ENCODE measurements at places on chromosomes 1 and 21. TPM values are rescaled to one million over a fixed set of nuclear protein-coding genes. Genes with fewer than 3 reads are reported as not detected.

RIPK4 gene
- total RNA-seq = 1.8 TPM

TACSTD2 gene
- 3.0 TPM for total RNA-seq

MRAP gene
- not detected for total RNA-seq

CD1E gene
- total RNA-seq = not detected

SELENON gene
- 67.0 TPM for total RNA-seq

HOOK1 gene
- 1.7 TPM for total RNA-seq

PIP5K1A gene
- 104 TPM for total RNA-seq

FCRL1 gene
- total RNA-seq = not detected

MYCL gene
- 3.3 TPM for total RNA-seq

PBX1 gene
- total RNA-seq = 37.2 TPM

- H3K4me1 ChIP-seq = peaks cover 3% of the 10 kb centered on the region
- H3K27ac ChIP-seq = no peak overlapping the region
- no peak for DNase-seq
- no peaks in the 10 kb centered on the region for H3K36me3 ChIP-seq
These were observed 7.1 kb downstream of the SMPDL3B start for GRCh38 chr1:27941671-27942540.

DNA sequence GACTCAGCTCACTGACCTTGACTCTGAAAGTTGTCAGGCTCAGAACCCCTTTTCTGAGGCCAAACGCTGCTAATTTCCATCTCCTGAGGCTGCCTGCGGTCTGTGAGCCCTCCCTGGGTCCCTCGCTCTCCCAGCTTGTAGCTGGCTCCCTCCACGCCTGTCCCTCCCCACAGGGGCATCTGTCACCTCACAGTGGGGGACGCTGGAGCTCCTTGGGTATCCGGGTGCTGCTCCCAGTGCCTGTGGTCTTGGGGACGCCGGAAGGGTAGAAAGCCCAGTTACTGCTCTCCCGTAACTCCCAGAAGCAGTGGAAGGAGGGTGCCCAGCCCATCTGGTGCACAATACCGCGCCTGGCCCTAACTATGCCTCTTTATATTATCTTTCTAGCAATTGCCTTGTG lies 13.0 kb upstream of the MMEL1 start:
- no peak overlapping the region for H3K4me3 ChIP-seq
- peaks cover 7% of the 10 kb centered on the region for H3K4me1 ChIP-seq
- DNase-seq = no peak
- H3K36me3 ChIP-seq = no peaks in the 10 kb centered on the region
- H3K27me3 ChIP-seq = no peaks in the 10 kb centered on the region

- peaks cover 2% of the 10 kb centered on the region for H3K27me3 ChIP-seq
- H3K27ac ChIP-seq = no peak overlapping the region
- no peaks in the 10 kb centered on the region for H3K36me3 ChIP-seq
- no peak for DNase-seq
These were observed 29.6 kb downstream of the NHLH2 start for GRCh38 chr1:115811140-115811828.

GRCh38 chr1:246306415-246307037 lies 200.6 kb downstream of the SMYD3 start:
- H3K27me3 ChIP-seq = no peaks in the 10 kb centered on the region
- no peak overlapping the region for H3K4me3 ChIP-seq
- H3K4me1 ChIP-seq = peaks cover 6% of the 10 kb centered on the region
- no peak overlapping the region for H3K27ac ChIP-seq
- H3K36me3 ChIP-seq = no peaks in the 10 kb centered on the region

GRCh38 chr1:19239876-19240275 lies 11.4 kb downstream of the EMC1 start:
- no peaks in the 10 kb centered on the region for H3K4me1 ChIP-seq
- H3K4me3 ChIP-seq = no peak overlapping the region
- no peaks in the 10 kb centered on the region for H3K27me3 ChIP-seq
- H3K27ac ChIP-seq = no peak overlapping the region
- H3K36me3 ChIP-seq = peaks cover 65% of the 10 kb centered on the region
- no peak for DNase-seq

- no peak overlapping the region for H3K27ac ChIP-seq
- no peak overlapping the region for H3K4me3 ChIP-seq
- H3K36me3 ChIP-seq = no peaks in the 10 kb centered on the region
- H3K27me3 ChIP-seq = no peaks in the 10 kb centered on the region
- no peak for DNase-seq
These were observed 426.6 kb upstream of the ESRRG start for GRCh38 chr1:217149791-217150190.

DNA sequence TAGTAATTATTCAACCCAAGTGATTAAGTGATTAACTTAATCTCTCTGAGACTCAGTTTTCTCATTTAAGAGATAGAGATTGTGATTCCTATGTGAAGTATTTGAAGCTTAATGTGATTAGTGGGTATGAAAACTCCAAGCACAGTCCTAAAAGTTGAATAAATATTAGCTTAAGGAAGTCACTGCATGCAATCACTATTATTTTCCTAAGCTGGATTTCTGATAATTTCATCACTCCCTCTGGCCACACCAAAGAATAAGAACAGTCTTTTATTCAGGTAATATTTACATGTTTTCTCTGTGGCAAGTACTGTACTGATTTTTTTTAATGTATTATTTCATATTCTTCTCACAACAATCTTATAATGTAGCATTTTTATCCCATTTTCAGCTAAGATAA lies 31.1 kb downstream of the CD55 start:
- H3K27me3 ChIP-seq = no peaks in the 10 kb centered on the region
- H3K36me3 ChIP-seq = no peaks in the 10 kb centered on the region
- no peak for DNase-seq
- no peak overlapping the region for H3K4me3 ChIP-seq
- no peaks in the 10 kb centered on the region for H3K4me1 ChIP-seq
- H3K27ac ChIP-seq = no peak overlapping the region

- H3K27ac ChIP-seq = no peak overlapping the region
- no peak for DNase-seq
- H3K27me3 ChIP-seq = no peaks in the 10 kb centered on the region
- H3K4me3 ChIP-seq = no peak overlapping the region
These were observed 35.9 kb upstream of the SLC45A1 start for GRCh38 chr1:8281843-8282509.

DNA sequence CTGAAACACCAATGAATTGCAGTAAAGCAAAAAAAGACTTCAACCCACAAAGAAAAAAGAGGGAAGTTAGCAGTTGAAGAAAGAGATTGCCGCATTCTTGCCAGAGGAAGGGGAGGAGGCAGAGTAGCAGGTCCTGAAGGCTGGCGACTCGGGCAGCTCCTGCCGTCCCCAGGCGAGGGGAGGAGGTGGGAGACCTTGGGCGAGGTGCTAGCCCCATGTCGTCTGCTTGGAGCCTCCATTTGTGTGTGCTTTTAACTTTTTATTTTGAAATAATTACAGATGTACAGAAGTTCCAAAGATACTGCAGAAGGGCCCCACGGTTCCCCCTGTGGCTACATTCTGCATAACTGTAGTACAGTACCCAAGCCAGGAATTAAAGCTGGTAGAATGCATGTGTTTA lies 6.7 kb downstream of the TRPM2 start:
- no peak overlapping the region for H3K4me3 ChIP-seq
- H3K36me3 ChIP-seq = no peaks in the 10 kb centered on the region
- DNase-seq = no peak
- no peaks in the 10 kb centered on the region for H3K27me3 ChIP-seq

DNA sequence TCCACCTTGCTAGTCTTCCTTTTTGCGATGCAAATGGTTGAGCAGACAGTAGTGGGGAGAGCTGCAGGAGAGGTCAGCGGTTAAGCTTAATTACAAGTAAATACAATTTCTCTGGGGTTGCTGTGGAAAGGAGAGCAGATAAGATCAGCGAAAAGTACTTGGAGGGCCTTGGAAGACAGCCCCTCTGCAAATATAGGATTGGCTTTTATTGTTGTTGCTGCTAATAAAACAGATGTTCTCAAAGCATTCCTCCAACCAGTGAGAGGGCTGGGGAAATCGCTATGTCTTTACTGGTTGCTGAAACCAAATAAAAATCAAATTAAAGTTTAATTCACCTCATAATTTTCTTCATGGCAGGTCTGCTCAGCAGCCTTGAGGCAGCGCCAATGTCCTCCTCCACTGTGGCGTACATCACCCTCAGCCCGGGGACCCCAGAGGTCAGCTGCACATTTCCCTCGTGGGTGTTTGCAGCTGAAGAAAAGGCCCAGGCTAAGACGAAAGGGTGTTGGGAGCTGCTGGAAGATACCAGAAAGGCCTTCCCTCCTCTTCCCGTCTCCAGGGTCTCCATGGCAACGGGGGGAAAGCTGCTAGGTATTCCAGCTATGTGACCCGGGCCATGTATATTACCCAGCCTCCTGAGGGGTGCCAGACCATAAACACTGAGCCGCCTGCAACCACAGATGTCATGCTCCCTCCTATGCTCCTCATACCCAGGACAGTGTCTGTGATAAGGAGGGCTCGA lies 54.6 kb upstream of the POU2F1 start:
- no peak overlapping the region for H3K27ac ChIP-seq
- peak; percentile 59 for DNase-seq
- H3K36me3 ChIP-seq = no peaks in the 10 kb centered on the region
- no peak overlapping the region for H3K4me3 ChIP-seq
- H3K4me1 ChIP-seq = peaks cover 11% of the 10 kb centered on the region
- no peaks in the 10 kb centered on the region for H3K27me3 ChIP-seq

- no peak overlapping the region for H3K27ac ChIP-seq
- no peaks in the 10 kb centered on the region for H3K36me3 ChIP-seq
- H3K4me1 ChIP-seq = no peaks in the 10 kb centered on the region
- no peaks in the 10 kb centered on the region for H3K27me3 ChIP-seq
These were observed 106.4 kb downstream of the TRABD2B start for GRCh38 chr1:47890779-47891178.

GRCh38 chr1:227213426-227213825 lies 104.9 kb downstream of the CDC42BPA start:
- DNase-seq = no peak
- H3K4me3 ChIP-seq = no peak overlapping the region
- H3K4me1 ChIP-seq = no peaks in the 10 kb centered on the region

GRCh38 chr21:39084979-39085729 lies 98.1 kb downstream of the PSMG1 start:
- peaks cover 34% of the 10 kb centered on the region for H3K27me3 ChIP-seq
- DNase-seq = no peak
- H3K4me1 ChIP-seq = peaks cover 10% of the 10 kb centered on the region
- no peak overlapping the region for H3K27ac ChIP-seq
- no peak overlapping the region for H3K4me3 ChIP-seq

GRCh38 chr21:37074546-37074945 lies 1.5 kb downstream of the TTC3 start:
- no peak for DNase-seq
- peaks cover 14% of the 10 kb centered on the region for H3K4me1 ChIP-seq
- no peaks in the 10 kb centered on the region for H3K27me3 ChIP-seq
- peak overlapping the region; percentile 94 for H3K27ac ChIP-seq
- peak overlapping the region; percentile 95 for H3K4me3 ChIP-seq
- H3K36me3 ChIP-seq = no peaks in the 10 kb centered on the region

- H3K36me3 ChIP-seq = no peaks in the 10 kb centered on the region
- no peak overlapping the region for H3K4me3 ChIP-seq
- DNase-seq = no peak
These were observed 70.7 kb upstream of the DAB1 start for GRCh38 chr1:57494530-57495079.

DNA sequence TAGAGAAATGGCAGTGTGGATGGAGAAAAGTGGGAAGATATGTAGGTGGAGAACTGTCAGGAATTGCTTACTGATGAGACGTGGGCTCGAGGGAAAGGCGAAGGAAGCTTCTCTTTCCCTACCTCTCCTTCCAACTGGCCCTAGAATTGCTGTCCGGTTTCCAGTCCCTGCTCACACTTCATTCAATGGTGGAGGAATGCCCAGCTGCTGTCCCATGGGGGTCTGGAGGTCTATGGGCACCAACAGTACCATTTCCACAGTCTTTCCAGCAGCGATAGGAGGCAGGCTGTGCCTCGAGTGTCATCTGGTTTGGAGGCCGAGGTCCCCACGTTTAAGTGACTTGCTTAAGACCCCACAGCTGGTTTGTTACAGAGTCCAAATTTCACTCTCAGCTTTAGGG lies 31.5 kb upstream of the CD1D start:
- H3K27ac ChIP-seq = no peak overlapping the region
- peak overlapping the region; percentile 52 for H3K4me3 ChIP-seq
- no peaks in the 10 kb centered on the region for H3K36me3 ChIP-seq
- peaks cover 10% of the 10 kb centered on the region for H3K4me1 ChIP-seq

DNA sequence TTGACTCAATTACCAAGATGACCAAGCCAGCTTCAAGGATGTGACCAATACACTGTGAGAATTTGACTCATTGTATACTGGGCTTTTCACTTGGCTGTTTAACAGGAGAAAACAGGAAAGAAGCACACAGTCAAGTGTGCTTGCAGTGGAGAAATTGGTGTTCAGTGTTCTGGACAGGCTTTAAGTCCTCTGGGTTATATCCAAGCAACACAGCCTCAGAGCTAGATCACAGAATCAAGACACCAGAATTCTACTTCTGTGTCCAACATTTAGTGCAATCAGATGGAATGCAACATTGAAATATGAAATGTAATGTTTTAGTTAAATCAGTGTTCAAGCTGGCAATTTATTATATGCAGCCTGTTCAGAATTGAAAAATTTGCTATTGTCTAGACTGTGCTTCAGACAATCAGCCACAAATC lies 694.4 kb downstream of the LTN1 start:
- no peak overlapping the region for H3K27ac ChIP-seq
- no peaks in the 10 kb centered on the region for H3K27me3 ChIP-seq
- H3K4me3 ChIP-seq = no peak overlapping the region
- no peaks in the 10 kb centered on the region for H3K4me1 ChIP-seq
- DNase-seq = peak; percentile 72
- no peaks in the 10 kb centered on the region for H3K36me3 ChIP-seq

- H3K27me3 ChIP-seq = peaks cover 3% of the 10 kb centered on the region
- no peak overlapping the region for H3K4me3 ChIP-seq
- DNase-seq = no peak
These were observed 3.9 kb downstream of the KCNA10 start for GRCh38 chr1:110515041-110515440.

- H3K4me1 ChIP-seq = no peaks in the 10 kb centered on the region
- DNase-seq = no peak
- no peak overlapping the region for H3K27ac ChIP-seq
These were observed 241.8 kb upstream of the KIAA0040 start for GRCh38 chr1:175434283-175434860.

DNA sequence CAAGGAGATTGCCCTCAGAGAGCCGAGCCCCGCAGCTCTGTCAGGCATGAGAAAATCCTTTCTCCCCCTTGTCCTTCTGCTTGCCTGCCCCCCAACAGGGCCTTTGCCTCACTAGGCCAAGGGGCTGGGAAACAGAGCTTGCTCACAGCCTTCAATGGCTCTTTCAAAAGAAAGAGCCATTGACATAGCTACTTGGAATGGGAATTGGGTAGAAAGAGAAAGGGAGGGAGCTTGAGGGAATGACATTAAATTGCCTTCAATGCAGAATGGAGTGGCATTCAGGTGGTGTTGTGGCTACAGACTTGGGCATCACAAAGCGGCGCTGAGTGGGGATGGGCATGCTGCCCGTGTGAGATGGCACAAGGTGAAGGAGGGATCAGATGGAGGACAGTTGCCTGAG lies 13.2 kb downstream of the SYT11 start:
- H3K4me3 ChIP-seq = no peak overlapping the region
- H3K27me3 ChIP-seq = no peaks in the 10 kb centered on the region
- peaks cover 10% of the 10 kb centered on the region for H3K4me1 ChIP-seq
- DNase-seq = no peak
